CD4-positive, alpha-beta T cell (primary cell): ENCODE measurements at places on chromosomes 3 and 15. TPM values are rescaled to one million over a fixed set of nuclear protein-coding genes. Genes with fewer than 3 reads are reported as not detected.

DNA sequence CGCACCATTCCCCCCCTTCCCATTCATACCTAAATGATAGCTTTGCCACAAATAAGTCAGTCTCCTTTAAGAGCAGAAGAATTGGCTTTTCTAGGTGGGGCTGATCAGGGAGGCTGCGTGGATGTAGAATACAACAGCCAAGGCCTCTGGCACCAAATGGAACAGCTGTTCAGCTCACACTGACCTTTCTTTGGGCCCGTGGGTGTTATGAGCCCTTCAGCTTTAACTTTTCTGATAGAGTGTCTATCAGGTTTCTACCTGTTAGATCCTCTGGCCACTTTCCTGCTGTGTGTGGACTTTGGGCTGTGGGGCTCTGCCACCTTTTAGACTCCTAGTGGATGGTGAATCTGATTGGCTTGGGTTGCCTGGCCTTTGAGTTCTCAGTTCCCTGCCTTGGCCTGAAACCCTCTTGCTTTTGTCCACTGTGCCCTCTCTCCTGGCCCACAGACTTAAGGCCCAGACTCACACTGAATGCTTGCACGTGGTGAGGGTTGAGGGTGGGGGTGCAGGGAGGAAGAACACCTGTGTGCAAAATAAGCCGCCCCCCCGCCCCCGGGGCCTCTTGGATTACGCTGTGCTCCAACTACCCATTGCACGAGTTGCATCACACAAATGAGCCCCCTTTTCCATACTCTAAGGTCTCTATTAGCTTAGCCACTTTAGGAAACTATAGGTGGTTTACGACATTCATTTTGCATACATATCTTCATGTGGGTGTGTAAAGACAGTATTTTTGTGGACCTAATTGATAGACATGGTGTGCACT is 1.3 kb upstream of the RFX7 start:
- DNase-seq, result peak; percentile 19

GRCh38 chr3:43247561-43248184 is 38.7 kb upstream of the SNRK start:
- DNase-seq, result no peak

DNA sequence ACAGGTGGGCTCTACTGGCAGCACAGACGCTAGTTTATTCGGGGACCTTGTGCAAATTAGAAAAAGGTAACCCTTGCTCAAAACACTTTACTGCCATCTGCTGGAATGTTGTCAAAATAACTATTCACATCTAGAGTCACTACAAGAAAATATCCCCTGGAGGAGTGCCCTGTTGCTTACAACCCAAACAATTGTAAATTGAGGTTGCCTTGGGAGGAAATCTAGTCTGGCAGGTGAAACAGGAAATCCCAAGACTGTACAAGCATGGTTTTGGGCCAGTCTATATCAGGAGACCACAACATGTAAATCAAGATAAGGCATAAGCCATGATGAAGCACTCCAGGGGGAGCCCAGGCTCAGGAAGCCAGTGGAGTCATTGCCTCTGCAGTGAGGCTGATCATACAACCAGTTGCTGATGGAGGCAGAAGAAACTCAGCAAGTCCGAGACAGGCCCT is 136.8 kb upstream of the ACP3 start:
- no peak for DNase-seq

GRCh38 chr15:65115542-65115941 is 542 bp upstream of the UBAP1L start:
- no peak for DNase-seq

DNA sequence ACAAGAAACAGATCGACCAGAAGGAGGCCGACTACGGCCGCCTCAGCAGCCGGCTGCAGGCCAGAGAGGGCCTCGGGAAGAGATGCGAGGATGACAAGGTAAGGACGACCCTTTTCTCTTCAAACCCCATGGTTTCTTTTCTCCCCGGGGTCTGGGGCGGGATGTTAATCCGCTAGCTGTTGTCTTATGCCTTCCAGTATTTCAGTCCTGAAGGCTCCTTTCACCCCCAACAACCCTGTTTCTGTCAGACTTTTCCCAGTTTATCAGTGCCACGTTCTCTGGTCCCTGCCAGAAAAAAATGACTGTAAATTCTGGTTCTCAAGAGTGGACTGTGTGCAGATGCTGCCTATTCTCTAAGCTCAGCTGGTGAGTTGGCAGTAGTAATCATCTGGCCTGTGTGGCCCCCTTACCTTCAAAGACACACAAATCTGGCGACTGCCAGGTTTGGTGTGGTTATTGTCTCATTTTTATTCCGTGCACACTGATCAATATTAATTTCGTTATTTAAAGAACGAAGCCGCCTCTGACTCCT is 806 bp downstream of the GOLM2 start:
- DNase-seq, result no peak

GRCh38 chr3:169846458-169847193 is 23.1 kb downstream of the LRRC31 start:
- no peak for DNase-seq

GRCh38 chr15:38085114-38085513 is 150.7 kb downstream of the TMCO5A start:
- DNase-seq, result no peak

GRCh38 chr3:39133093-39133490 is 20.3 kb downstream of the CSRNP1 start:
- no peak for DNase-seq

DNA sequence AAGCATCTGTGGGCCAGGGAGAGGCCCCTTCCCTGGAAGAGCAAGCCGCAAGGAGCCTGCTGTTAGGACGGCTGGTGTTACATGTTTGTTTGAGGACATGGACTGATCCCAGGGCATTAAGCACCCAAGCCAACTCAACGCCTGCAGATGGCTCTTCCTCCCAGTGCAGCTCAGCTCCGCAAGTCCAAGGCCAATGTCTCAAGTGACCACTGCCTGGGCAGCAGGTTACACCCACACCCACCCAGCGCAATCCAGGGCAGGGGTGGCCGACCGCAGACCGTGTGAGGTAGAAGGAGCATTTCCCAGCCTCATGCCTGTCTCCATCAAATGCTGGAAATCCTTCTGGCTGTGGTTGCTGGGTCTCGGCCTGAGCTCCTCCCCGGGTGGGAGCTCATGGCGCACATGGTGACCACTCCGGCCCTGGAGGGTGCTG is 14.5 kb downstream of the GP5 start:
- DNase-seq, result no peak

- no peak for DNase-seq
Observed at GRCh38 chr15:92941668-92942067, 41.5 kb downstream of the CHD2 start.

GRCh38 chr3:18099611-18100010 is 325.5 kb downstream of the SATB1 start:
- no peak for DNase-seq

- no peak for DNase-seq
Observed at GRCh38 chr3:128858167-128858566, 21.3 kb upstream of the ACAD9 start.

GRCh38 chr3:73045391-73045790 is 16.1 kb upstream of the EBLN2 start:
- no peak for DNase-seq

GRCh38 chr15:80434926-80435720 is 30.9 kb downstream of the ARNT2 start:
- no peak for DNase-seq

GRCh38 chr15:71812966-71813722 is 2.8 kb downstream of the NR2E3 start:
- DNase-seq, result no peak

DNA sequence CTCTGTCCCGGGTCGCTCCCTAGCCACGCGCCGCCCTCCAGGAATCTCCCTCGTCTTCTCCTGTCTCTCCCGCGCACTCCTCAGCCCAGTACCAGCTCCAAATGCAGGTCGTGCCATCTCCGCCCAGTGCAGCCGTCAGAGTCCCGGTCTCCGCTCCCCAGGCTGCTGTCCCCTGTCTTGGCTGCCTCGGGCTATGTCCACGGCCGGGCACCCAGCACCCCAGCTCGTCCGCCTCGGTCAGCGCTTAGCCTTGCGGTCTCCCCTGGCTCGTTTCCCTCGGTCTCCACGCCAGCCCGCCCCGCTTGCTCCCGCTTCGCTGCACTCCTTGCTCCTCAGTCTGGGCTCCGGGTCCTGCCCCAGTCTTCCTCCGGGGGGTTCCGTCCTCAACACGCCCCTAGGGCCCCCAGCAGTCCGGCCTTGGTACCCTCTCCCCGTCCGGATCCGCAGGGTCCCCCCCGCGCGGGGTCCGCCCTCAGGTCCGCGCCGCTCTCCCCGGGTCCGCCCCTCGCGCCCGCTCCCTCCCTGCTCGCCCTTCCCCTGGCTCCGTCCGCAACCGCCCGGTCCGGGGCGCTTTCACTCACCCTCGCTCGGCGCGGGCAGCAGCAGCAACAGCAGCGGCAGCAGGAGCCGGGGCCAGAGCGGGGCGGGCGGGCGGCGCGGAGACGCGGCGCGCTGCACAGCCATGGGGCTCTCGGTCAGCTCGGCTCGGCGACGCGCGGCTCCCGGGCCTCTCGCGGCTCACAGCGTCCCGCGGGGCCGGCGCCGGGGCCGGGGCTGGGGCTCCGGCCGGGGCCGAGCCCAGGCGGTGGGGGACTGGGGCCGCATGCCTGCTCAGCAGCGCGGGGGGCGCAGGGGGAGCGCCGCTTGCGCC is 462 bp downstream of the IGDCC3 start:
- DNase-seq, result no peak

- no peak for DNase-seq
Observed at GRCh38 chr3:158463556-158463955, 107.4 kb upstream of the MLF1 start.

NME9 gene
- 0.80 TPM for total RNA-seq

GRIP2 gene
- total RNA-seq, result not detected

IFT122 gene
- total RNA-seq, result 22.7 TPM

GOLGA6D gene
- not detected for total RNA-seq

CPNE9 gene
- 0.45 TPM for total RNA-seq
